T-helper 22 cell (primary cell): ENCODE measurements at places on chromosomes 12 and 14.

GRCh38 chr12:71655495-71655894, 8.2 kb downstream of the ZFC3H1 start:
- DNase-seq: no peak

- no peak for DNase-seq
Measured at GRCh38 chr12:116919247-116919661, 8.5 kb downstream of the FBXW8 start.

GRCh38 chr12:27821259-27821973, 41.4 kb upstream of the MANSC4 start:
- peak; percentile 2 for DNase-seq

DNA sequence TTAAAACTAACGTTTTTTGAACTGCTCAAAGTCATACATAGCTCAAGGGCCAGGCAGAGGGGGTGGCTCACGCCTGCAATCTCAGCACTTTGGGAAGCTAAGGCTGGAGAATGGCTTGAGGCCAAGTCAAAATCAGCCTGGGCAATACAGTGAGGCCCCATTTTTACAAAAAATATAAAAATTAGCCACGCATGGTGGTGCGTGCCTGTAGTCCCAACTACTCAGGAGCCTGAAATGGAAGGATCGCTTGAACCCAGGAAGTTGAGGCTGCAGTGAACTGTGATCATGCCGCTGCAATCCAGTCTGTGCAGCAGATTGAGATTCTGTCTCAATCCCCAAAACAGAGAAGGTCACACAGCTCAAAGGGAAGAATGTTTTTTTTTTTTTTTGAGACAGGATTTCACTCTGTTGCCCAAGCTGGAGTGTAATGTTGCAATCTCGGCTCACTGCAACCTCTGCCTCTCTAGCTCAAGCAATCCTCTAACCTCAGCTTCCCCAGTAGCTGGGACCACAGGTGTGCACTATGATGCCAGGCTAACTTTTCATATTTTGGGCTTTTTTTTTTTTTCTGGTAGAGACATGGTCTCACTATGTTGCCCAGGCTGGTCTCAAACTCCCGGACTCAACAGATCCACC, 2.9 kb downstream of the RBM23 start:
- DNase-seq: no peak

GRCh38 chr12:24352363-24352762, 402.9 kb upstream of the SOX5 start:
- no peak for DNase-seq

GRCh38 chr12:28226705-28227104, 36.4 kb downstream of the CCDC91 start:
- no peak for DNase-seq

DNA sequence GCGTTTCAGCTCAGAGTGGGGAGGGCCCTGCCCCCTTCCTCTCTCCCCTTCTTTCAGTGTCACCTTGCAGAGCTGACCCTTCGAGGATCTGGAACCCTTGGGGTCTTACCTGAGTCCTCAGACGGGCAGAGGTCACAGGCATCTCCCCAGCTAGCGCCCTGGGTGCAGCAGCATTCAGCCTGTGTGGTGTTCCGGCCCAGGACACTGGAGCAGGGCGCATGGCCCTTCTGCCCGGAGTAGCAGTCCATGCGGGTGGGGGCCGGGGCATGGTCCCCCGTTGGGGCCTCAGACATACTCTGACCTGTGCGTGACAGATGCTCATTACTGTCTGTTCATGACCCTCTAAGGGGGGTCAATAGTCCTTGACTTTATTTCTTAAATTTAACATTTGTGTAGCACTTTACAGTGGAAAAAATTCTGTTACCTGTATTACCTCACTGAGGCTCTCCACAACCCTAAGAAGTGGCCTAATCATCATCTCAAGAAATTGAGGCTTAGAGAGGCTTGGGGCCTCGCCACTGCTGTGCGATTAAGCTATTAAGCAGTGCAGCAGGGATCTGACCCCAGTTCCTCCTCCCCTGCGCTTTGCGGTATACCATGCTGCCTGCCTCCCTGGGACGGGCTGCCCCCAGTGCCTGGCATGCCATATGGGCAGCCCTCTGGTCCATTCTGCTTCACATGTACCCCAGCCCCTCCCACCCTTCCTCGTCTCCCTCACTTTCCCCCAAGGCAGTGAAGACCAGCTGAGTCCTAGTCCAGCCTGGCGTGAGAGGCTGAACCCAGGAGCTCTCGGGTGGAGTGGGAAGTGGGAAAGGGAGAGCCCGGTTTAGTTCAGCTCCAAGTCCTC, 11.5 kb downstream of the ISCA2 start:
- no peak for DNase-seq

DNA sequence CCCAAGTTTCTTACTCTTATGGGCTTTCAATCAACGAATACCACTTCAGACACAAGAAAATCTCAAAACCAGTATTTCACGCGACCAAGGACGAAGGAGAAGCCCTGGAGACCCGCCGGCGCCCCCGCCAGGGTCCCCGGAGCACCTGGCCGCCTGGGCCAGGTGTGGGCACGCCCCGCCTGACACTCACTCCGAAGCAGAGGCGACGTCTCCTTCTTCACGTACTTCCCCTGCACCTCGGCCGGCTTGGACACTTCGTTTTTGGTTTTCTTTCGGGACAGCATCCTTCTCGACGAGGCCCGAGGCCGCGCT, 466 bp downstream of the SAV1 start:
- DNase-seq: no peak

GRCh38 chr12:117844114-117844830, 124.5 kb downstream of the KSR2 start:
- no peak for DNase-seq

- no peak for DNase-seq
Measured at GRCh38 chr14:67918838-67919237, 99.3 kb downstream of the RAD51B start.

GRCh38 chr14:79199217-79199616, 1012.1 kb downstream of the DIO2 start:
- no peak for DNase-seq

DNA sequence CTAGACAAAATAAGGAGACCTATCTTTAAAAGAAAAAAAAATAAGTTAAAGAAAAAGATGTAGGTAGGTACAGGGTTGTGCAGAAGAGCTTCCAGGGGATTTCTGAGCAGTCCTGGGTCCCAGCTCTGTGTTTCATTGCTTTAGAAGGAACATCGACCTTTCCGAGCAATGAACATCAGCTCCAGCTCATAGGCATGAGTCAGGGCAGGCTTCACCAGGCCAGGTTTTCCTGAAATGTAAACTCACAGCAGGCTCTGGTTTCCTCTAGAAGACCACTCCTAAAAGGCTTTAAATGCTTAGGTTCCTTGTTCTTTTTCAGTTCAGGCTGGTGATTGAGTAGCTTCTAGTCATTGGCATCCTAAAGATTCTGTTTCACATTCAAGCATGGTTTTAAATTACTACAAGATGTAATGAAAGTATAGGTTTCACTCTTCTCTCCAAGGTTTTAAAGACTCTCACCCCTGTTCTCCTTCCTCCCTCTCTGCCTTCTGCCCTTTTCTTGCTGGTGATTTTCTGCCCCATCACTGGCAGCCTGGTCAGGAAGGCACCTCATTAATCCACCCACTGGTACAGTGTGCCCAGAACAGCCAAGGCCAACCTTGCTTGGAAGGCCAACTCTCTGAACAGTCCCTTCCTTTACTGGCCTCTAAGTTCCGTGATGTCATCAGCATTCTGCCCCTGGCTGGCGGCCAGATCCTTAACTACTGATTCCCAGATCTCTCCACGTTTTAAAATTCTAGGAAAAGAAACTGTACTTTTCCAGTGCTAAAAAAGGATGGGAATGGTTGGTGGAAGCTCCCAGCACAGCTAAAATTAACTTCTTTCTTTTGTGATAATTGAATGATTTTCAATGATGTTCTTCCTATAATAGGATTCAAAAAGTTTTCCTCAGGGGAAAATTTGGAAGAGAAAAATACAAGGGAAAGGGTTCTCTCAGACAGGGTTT, 109.4 kb upstream of the HIF1A start:
- DNase-seq: no peak

DNA sequence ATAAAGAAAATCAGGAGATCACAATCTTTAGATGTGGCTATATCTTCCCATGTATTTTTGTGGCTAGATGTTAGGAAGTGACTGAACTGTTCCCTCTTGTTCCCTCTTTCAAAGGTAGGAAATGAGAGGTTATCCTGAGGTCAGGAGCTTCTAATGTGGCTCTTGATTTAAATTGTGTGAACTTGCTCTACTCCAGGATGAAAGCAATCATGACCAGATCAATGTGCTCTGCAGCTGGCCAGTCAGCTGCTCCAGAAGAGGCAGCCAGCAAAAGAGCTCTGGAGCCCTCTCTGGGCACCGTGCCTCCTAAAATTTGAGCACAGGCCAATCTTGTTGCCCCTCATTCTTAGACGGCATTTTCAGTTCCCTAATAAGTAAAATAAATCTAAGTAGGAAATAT, 32.0 kb downstream of the CDK17 start:
- no peak for DNase-seq

GRCh38 chr14:94045563-94046345, 19.6 kb downstream of the OTUB2 start:
- DNase-seq: no peak

DNA sequence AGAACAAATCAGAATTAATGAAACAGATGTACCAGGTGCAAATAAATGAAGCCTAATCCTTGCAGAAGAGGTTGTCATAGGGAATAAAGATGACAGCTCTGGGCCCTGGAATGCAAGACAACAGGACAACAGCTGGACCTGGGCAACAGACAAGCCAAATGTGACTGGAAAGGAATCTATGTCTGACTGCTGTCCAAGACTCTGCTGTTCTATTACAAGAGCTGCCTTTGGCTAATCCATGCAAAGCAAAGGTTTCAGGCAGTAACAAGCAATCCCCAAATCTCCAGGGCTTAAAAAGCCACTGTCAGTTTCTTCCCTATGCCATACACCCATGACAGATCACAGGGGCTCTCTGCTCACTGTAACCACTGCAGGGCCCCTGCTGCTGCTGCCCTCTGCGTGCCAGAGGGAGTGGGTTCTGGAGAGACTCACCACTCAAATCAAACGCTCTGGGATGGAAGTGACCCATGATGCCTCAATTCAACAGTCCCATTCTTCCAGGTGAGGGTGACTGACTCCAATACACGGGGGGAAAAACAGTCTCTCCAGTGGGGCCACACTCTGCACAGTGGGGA, 218.9 kb upstream of the SFSWAP start:
- no peak for DNase-seq

DNA sequence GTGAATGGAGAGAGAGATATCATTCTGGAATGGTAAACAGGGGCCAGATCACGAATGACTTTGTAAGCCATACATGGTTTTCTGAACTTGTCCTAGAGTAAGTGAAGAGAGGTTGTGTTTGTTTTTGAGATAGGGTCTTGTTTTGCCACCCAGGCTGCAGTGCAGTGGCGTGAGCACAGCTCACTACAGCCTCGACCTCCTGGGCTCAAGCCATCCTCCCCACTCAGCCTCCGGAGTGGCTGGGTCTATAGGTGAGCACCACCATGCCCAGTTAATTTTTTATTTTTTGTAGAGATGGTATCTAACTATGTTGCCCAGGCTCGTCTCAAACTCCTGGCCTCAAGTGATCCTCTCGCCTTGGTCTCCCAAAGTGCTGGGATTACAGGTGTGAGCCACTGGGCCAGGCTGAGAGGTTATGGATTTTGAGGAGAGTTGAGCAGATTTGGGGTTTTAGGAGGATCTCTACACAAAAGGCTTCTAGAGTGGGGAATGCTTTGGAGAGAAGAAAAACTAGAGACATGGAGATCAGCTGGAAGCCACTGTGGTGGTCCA, 19.7 kb upstream of the GPRC5A start:
- no peak for DNase-seq

- no peak for DNase-seq
Measured at GRCh38 chr12:55830601-55831446, 1.4 kb upstream of the DNAJC14 start.

GRCh38 chr12:104499668-104500332, 43.1 kb downstream of the CHST11 start:
- no peak for DNase-seq

DNA sequence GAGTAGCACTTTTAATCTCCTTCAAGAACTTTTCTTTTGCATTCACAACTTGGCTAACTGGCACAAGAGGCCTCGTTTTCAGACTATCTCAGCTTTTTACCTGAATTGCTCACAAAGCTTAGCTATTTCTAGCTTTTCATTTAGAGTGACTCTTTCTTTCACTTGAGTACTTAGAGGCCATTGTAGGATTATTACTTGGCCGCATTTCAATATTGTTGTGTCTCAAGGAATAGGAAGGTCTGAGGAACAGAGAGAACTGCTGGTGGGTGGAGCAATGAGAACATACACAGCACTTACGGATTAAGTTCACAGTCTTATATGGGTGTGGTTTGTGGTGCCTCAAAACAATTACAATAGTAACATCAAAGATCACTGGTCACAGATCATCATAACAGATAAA, 224.8 kb upstream of the NPAS3 start:
- no peak for DNase-seq

- DNase-seq: no peak
Measured at GRCh38 chr12:74847169-74847568, 309.5 kb downstream of the ATXN7L3B start.

DNA sequence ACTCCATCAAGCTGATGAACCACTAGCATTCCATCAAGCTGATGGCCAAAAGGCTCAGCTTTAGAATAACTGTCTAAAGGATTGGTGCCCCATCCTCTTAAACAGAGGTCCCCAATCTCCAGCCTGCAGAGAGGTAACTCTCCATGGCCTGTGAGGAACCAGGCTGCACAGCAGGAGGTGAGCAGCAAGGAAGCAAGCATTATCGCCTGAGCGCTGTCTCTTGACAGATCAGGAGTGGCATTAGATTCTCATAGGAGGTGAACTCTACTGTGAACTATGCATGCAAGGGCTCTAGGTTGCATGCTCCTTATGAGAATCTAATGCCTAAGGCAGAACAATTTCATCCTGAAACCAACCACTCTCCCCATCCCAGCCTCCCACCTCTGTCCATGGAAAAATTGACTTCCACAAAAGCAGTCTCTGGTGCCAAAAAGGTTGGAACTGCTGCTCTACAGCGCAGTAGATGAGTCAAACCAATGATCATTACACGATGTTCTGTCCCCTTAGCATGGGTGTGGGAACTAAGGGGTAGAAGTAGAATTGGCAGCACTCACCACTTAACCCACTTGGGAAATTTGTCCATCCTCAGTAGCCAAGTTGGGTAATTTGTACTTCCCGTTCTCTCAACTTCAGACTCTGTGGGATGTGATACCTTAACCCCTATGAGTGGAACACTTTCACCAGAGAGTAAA, 66.9 kb downstream of the ANKS1B start:
- DNase-seq: no peak

DNA sequence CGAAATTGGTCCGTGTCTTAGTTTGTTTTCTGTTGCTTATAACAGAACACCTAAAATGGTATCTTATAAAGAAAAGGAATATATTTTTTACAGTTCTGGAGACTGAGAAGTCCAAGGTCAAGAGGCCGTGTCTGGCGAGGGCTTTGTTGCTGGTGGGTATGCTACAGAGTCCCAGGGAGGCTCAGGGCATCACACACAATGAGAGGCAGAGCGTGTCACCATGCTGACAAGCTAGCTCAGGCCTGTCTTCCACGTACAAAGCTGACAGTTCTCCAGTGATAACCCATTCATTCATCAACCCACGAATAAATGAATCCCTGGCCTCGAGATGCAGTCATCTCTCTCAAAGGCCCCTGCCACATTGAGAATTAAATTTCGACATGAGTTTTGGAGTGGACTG, 56.7 kb upstream of the AEBP2 start:
- DNase-seq: no peak
